ENCODE measurements at places on chromosomes 1 and 21. TPM values are rescaled to one million over a fixed set of nuclear protein-coding genes. Genes with fewer than 3 reads are reported as not detected.

- no peak overlapping the region for H3K27ac ChIP-seq
- no peaks in the 10 kb centered on the region for H3K27me3 ChIP-seq
- no peaks in the 10 kb centered on the region for H3K36me3 ChIP-seq
- H3K4me3 ChIP-seq = no peak overlapping the region
- no peak for DNase-seq
Observed at GRCh38 chr1:241331328-241332036, 25.5 kb downstream of the RGS7 start.

GRCh38 chr1:42935313-42935895 lies 23.3 kb downstream of the SLC2A1 start:
- H3K4me1 ChIP-seq = peaks cover 69% of the 10 kb centered on the region
- H3K36me3 ChIP-seq = no peaks in the 10 kb centered on the region
- H3K27ac ChIP-seq = no peak overlapping the region
- H3K27me3 ChIP-seq = no peaks in the 10 kb centered on the region

DNA sequence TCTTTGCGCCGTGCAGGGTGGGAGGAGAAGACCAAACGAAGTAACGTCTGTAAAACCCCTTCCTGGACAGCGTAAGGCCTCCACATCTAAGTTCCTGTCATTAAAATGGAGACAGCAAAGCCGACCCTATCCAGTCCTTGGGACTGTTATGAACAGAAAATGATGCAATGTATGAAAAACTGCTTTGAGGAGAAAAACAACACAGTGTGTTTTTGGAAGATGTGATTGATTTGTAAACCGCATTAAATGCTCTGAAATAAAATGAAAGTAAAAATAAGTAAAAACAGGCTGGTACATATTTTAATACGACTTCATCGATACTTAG lies 827 bp upstream of the URB1 start:
- no peak for DNase-seq
- peak overlapping the region; percentile 94 for H3K4me3 ChIP-seq
- H3K4me1 ChIP-seq = peaks cover 14% of the 10 kb centered on the region
- no peaks in the 10 kb centered on the region for H3K36me3 ChIP-seq

DNA sequence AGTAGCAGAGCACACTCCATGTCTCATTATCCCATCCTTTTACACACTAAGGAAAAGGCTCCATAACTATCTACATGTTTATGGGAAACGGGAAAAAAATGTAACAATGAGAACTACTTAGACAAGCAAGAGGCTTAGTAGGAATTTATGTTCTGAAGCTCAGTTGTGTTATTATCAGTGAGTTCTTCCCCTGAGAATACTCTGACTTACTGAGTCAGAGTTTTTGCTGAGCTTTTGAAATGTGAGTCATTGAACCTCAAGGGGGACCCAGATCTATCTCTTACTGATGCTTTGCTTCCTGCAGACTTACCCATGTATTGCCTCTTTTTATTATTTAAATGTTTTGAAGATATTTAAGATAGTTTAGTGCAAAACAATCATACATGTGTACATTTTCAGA lies 20.1 kb downstream of the CFHR5 start:
- no peak overlapping the region for H3K27ac ChIP-seq
- DNase-seq = no peak
- no peaks in the 10 kb centered on the region for H3K36me3 ChIP-seq
- no peaks in the 10 kb centered on the region for H3K27me3 ChIP-seq
- H3K4me1 ChIP-seq = no peaks in the 10 kb centered on the region
- no peak overlapping the region for H3K4me3 ChIP-seq

DNA sequence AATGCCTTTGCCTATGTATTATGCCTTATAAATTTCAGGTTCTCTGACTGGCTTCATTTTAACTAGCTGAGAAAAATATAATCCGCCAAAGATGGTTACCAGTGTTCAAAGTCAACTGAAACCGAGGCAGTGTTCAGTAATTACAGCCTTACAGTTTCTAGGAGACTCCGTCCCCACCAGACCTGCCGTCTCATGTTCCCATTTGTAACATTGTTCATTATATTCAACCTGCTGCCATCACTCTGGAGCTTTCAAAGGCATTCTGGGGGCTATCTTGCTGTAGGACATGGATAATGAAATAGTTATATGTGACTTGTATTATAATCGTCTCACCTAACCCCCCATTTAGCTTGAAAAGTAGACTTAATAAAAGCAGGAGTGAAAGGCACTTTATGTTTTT lies 302.5 kb downstream of the RWDD3 start:
- no peak overlapping the region for H3K27ac ChIP-seq
- DNase-seq = no peak
- no peaks in the 10 kb centered on the region for H3K36me3 ChIP-seq
- no peak overlapping the region for H3K4me3 ChIP-seq
- no peaks in the 10 kb centered on the region for H3K4me1 ChIP-seq

Gene S100A3
- 1.3 TPM for total RNA-seq

DNA sequence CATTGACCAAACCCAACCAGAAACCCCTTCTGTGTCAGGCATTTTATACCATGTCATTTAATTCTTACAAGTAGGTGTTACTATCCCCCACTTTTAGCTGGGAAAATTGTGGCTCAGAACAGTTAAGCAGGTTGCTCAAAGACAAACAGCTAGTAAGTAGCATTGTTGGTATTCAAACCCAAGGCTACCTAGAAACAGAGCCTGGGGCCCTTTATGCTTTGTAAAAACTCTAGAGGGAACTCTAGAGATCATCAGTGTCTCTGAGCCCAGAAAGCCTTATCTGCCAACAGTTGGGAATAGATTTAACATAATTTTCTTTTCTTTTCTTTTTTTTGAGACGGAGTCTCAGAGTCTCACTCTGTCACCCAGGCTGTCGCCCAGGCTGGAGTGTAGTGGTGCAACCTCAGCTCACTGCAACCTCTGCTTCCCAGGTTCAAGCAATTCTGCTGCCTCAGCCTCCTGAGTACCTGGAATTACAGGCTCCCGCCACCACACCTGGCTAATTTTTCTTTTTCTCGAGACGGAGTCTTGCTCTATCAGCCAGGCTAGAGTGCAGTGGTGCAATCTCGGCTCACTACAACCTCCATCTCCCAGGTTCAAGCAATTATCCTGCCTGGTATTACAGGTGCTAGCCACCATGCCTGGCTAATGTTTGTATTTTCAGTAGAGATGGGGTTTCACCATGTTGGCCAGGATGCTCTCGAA lies 48.5 kb upstream of the OSBPL9 start:
- peaks cover 21% of the 10 kb centered on the region for H3K4me1 ChIP-seq
- no peaks in the 10 kb centered on the region for H3K27me3 ChIP-seq
- no peak overlapping the region for H3K4me3 ChIP-seq
- DNase-seq = no peak

- no peak overlapping the region for H3K27ac ChIP-seq
- no peak overlapping the region for H3K4me3 ChIP-seq
- no peaks in the 10 kb centered on the region for H3K27me3 ChIP-seq
- no peak for DNase-seq
- no peaks in the 10 kb centered on the region for H3K36me3 ChIP-seq
Observed at GRCh38 chr1:197715806-197716205, 59.5 kb downstream of the DENND1B start.

- DNase-seq = no peak
- H3K27me3 ChIP-seq = no peaks in the 10 kb centered on the region
- peaks cover 21% of the 10 kb centered on the region for H3K4me1 ChIP-seq
- H3K27ac ChIP-seq = no peak overlapping the region
- no peaks in the 10 kb centered on the region for H3K36me3 ChIP-seq
- H3K4me3 ChIP-seq = no peak overlapping the region
Observed at GRCh38 chr1:51738681-51739080, 121.8 kb downstream of the OSBPL9 start.

Gene REN
- 0.81 TPM for total RNA-seq

Gene NTRK1
- 1.2 TPM for total RNA-seq

Gene TEX50
- total RNA-seq = not detected

DNA sequence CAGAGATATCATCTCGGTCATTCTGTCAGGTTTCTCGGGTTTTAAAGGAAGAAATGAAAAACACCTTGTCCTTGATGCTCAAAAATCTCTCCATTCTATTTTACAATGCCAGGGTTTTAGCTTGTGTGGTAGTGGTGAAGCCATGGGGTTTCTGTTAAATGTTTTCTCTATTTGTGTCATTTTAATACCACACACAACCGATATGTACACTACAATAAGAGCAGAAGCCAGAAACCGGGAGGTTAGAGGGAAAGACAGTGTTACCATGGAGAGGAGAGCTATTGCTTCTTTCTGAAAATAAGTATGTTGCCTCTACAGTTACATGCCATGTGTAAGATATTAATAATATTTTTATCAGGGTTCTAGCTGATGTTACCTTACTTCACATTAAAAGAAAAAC lies 2.8 kb downstream of the SLC35D1 start:
- DNase-seq = no peak
- peaks cover 29% of the 10 kb centered on the region for H3K36me3 ChIP-seq
- H3K4me3 ChIP-seq = no peak overlapping the region
- no peak overlapping the region for H3K27ac ChIP-seq
- no peaks in the 10 kb centered on the region for H3K27me3 ChIP-seq

GRCh38 chr1:7915826-7916500 lies 24.7 kb downstream of the TNFRSF9 start:
- H3K4me3 ChIP-seq = no peak overlapping the region
- no peak overlapping the region for H3K27ac ChIP-seq
- H3K4me1 ChIP-seq = no peaks in the 10 kb centered on the region
- H3K27me3 ChIP-seq = peaks cover 4% of the 10 kb centered on the region
- no peak for DNase-seq

Measured in upper lobe of right lung (tissue), 1 donor.